ENCODE measurements at places on chromosomes 11 and 22.

DNA sequence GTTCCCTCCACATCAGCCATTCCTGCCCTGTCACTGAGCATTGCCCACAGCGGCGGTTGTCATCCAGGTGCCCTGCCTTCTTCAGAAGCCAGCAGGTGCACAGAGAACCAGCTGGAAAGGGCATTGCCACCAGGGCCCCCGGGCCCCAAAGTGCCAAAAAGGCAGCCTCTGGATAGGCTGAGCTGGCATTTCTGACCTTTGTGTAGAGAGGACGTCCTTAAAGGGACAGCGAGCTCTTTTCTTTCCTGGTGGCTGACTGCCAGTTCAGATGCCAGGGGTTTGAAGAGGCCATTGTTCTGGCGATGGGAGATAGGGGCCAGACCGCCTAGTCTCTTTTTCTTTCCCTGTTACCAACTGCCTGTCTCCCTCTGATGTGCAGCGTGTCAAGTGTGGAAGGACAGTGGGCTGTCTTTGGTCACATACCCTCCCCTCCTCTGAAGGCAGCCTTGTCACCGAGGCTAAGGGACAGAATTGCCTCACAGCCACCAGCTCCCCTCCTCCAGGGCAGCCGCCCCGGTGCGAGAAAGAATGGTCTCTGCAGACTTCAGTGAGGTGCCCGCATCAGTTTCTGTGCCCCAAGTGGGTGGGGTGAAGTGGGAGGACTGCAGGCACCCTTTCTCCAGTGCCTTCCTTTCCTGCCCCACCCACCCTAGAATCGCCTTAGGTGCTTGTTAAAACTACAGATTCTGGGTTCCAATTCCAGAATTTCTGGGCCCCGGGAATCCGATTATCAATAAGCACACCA, 109.6 kb downstream of the SCN3B start:
- no peak for DNase-seq

DNA sequence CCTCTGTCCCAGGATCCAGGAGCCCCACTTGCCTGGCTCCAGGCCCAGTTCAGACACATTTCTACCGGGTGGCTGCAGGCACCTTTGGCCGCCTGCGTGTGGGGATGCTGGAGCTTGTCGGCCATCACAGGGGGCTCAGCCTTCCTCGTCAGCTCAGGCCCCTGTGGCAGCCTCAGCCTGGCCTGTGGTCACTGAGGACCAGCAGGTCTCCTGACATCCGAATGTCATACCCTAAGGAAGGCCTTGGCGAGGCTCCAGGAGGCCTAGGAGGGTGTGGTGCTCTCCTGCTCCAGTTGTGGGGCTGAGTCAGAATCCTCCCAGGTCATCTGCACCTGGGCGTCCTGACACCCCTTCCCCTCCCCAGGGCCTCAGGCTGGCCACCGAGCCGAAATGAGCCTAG, 14.9 kb upstream of the SOX10 start:
- no peak for DNase-seq

- no peak for DNase-seq
Observed at GRCh38 chr11:15903246-15903645, 453.1 kb downstream of the SOX6 start.

GRCh38 chr11:14971865-14972580, at the start of gene CALCA:
Gene CALCA, minus strand, starts transcription at chr11:14972351. Its CDS starts 1,159 bp downstream, at chr11:14971192.
- no peak for DNase-seq

DNA sequence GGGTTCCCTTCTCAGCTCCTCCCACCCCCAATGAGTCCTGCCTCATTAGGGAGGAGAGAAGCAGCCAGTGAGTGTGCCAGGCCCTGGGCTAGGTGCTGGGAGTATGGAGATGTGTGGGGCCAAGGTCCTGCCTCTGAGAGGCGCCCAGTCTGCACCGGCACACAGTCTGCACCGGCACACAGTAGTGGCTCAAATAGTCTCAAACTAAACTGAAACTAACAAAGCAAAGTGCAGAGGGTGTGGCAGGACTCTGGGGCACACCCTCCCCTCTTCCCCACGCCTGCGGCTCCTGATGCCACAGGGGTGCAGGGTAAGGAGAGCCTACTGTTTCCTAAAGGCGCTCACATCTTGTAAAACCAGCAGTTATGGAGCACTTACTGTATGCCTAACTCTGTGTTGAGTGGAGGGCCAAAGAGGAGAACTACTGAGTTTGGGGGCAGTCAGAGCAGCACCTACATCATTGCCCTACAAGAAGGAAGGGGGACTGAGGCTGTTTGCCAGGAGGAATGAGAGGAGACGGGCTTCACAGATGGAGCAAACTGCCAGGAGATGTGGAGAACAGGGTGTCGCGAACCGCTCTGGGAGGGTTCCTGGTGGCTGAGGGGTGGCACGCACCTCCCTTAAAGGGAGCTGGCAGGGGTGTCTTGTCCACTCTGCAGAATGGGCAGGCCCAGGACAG, 939 bp upstream of the SH3BP1 start:
- DNase-seq, result no peak

GRCh38 chr11:129320494-129320893, 55.2 kb upstream of the BARX2 start:
- DNase-seq, result no peak

- no peak for DNase-seq
Observed at GRCh38 chr22:42610186-42610585, 4.5 kb downstream of the POLDIP3 start.

- no peak for DNase-seq
Observed at GRCh38 chr11:11043721-11044120, 185.9 kb upstream of the ZBED5 start.

- no peak for DNase-seq
Observed at GRCh38 chr11:75814363-75814676, 690 bp upstream of the UVRAG start.

GRCh38 chr11:121894581-121894980, 221.4 kb downstream of the BLID start:
- DNase-seq, result no peak

DNA sequence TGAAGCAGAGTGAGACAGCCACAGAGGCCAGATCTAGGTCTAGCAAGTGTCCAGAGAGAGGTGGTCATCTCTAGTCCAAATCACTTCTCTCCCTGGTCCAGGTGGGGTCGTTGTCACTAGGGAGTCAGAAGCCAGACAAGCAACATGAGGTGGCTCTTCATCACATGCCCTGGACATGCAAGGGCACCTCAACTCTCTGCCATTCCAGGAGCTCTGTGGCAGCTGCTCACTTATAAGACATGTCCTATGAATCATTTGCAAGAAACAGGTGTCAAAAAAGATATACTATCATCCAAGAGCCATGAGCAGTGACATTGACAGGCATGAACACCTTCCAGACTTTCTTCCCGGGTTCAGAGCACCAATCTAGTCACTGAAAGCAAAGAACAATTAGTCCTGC, 130.8 kb downstream of the GALNT18 start:
- DNase-seq, result no peak

DNA sequence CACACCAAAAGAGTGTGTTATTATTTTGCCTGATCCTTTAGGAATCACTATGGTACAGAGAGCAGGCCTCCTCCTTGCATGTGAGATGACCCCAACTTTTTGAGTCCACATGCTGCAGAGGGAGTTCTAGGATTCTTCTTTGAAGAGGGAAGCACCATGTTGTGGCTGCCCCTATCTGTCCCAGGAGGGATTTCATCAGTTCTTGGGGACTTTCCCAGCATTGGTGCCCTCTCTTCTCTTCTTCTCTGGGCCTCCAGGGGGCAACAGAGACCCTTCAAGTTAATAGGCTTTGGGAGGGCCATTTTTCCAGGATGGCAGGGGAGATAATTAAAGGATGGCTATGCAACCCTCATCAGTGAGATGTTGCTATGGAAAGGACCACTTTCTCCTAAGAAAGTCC, 3.6 kb downstream of the MMP1 start:
- DNase-seq, result no peak

DNA sequence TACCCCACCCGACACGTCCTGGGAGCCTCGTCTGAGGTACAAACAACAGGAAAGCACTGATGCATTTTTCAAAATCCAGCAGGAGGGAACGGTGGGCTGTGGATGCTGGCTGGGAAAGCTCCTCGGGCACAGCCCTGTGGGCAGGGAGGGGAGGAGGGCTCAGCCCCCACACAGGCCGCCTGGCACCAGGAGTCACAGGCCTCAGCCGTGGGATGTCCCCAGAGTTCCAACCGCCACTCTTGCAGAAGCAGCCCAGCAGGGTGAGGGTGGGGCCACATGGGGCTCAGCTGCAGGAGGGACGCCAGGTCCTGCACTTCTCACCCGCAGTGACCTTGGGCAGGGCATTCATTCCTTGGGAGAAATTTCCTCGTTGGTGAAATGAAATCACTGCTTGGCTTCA, 274.6 kb downstream of the BRD1 start:
- no peak for DNase-seq

GRCh38 chr11:90531001-90531400, 308.2 kb upstream of the CHORDC1 start:
- DNase-seq, result no peak

DNA sequence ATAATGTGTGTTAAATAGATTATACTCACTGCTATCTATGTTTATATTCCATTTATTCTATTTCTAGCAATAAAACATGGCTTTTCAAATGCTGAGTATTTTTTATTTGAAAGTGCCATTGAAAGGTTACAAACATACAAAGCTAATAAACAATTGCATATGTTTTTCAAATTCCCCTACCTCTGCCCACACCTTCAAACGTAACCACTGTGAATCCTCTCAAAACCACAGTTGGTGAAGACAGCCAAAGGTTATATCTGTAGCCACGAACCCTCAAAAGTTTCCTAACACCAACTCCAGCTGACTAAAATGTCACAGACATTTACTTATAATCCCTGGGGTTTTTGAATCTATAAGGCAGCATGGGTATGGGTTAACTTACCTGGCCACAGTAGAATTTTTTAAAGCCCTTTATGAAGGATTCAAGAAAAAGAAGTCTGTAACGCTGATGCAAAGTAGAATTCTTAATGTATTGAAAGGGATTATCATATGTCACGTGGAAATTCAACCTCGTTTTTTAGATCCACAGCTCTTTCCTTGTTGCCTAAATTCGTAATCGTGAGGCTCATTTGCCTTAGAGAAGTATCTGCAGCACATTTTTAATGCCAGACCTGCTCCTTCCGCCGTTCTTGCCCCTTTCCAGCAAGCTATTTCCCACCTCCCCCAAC, 122.5 kb upstream of the ZC3H12C start:
- no peak for DNase-seq

DNA sequence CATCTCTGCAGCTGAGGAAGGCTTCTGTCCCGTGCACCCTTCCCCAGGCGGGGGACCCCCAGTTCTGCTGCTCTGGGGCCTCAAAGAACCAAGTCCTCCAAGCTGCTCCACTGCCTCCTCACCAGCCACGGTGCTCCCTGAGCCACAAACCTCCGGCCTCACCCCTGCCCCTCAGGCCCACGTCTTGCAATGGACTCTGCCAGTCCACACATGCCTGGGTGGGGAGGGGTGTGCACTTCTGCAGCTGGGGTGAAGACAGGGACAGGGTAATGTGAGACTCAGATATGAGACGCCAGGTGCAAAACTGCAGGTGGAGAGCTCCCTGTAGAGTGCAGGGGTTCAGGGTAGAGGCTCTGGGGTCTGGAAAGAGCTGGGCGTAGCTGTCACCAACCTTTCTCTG, 3.2 kb upstream of the PTDSS2 start:
- no peak for DNase-seq

DNA sequence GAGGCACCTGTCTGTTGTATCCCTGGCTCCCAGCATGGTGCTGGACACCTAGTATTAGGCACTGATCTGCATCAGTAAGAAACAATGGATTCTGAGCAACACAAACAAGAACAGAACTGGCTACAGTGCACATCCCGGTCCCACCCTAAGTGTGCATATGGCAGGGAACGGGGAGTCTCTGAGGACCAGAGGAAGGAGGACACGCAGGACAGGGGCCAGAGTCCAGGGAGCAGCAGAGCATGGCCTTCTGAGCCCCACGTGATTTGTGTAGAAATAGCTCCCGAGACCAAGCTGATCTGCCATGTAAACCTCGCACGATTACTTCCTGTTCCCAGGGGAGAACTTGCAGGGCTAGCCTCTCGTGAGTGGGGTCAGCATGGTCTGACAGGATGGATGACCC, 12.7 kb upstream of the SNX32 start:
- DNase-seq, result no peak

- no peak for DNase-seq
Observed at GRCh38 chr11:104738208-104738607, 160.1 kb downstream of the CASP12 start.

Data from stimulated activated CD8-positive, alpha-beta memory T cell treated with anti-CD3 and anti-CD28 coated beads, Interleukin-7, amount 100 ng/mL, for 1 hour (primary cell).